Activated CD8-positive, alpha-beta memory T cell treated with anti-CD3 and anti-CD28 coated beads for 1 hour (primary cell): ENCODE measurements at places on chromosomes 12 and 14.

GRCh38 chr12:12159988-12160387, 89.2 kb downstream of the BCL2L14 start:
- DNase-seq, result no peak

GRCh38 chr12:25284024-25284423, 33.3 kb upstream of the KRAS start:
- no peak for DNase-seq

GRCh38 chr12:54984658-54985376, at the start of gene TESPA1:
Gene TESPA1, minus strand, starts transcription at chr12:54984762. Its CDS starts 10,200 bp downstream, at chr12:54974562.
- DNase-seq, result peak; percentile 75

- no peak for DNase-seq
Measured at GRCh38 chr12:10310926-10311720, 3.5 kb downstream of the KLRD1 start.

GRCh38 chr14:20935303-20935984, 19.8 kb upstream of the RNASE2 start:
- no peak for DNase-seq

GRCh38 chr14:90495357-90496276, 98.8 kb downstream of the CALM1 start:
- no peak for DNase-seq

DNA sequence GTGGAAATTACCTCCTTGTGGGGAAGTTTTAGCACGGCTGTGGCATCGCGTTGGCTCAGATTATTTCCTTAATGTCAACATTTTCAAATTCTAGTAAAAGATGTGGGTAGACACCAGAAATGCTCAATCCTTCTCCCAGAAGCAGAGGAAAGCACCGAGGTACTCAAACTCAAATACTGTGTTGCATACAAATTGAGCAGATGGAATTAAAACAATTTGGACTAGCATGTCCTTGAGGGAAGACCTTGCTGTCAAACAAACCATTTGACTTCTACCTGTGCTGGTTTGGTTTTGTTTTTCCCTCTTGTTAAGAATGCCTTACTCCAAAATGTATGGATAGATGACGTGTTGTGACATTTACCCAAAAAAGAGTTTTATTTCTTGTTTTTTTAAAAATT, 136.4 kb downstream of the CNTN1 start:
- DNase-seq, result no peak

GRCh38 chr12:126668961-126669360, 1598.0 kb upstream of the TMEM132C start:
- no peak for DNase-seq

- no peak for DNase-seq
Measured at GRCh38 chr14:48333221-48333920, 658.0 kb upstream of the MDGA2 start.

DNA sequence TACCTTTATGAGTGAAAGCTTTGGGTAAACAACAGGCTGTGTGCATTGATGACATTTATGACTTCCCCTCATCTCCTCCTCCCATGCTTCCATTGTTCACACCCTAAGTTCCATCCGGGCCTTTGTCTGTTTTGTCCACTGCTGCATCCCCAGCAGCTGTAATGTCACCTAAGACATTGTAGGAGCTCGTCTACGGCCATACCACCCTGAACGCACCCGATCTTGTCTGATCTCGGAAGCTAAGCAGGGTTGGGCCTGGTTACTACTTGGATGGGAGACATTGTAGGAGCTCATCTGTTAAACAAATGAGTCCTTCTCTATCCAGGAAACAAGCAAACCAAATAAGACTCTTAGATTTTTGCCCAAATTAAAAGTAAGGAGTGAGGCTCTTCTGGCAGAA, 40.4 kb upstream of the SYCP3 start:
- no peak for DNase-seq

DNA sequence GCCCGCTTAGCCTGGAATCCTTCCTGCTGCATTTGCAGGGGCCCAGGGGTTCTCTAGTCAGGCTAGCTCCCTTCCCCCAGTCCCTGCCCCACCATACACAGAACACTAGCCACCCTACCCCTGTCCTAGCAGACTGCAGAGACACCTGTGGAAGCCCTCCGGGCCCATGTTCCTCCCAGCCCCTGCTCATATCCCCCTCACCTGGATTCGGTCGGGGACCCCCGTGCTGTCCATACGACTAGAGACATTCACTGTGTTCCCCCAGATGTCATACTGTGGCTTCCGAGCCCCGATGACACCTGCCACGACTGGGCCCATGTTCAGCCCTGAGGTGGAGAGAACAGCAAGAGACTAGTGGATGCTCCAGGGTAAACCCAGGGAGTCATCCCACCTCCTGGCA, 20.2 kb downstream of the ADCY6 start:
- DNase-seq, result no peak

DNA sequence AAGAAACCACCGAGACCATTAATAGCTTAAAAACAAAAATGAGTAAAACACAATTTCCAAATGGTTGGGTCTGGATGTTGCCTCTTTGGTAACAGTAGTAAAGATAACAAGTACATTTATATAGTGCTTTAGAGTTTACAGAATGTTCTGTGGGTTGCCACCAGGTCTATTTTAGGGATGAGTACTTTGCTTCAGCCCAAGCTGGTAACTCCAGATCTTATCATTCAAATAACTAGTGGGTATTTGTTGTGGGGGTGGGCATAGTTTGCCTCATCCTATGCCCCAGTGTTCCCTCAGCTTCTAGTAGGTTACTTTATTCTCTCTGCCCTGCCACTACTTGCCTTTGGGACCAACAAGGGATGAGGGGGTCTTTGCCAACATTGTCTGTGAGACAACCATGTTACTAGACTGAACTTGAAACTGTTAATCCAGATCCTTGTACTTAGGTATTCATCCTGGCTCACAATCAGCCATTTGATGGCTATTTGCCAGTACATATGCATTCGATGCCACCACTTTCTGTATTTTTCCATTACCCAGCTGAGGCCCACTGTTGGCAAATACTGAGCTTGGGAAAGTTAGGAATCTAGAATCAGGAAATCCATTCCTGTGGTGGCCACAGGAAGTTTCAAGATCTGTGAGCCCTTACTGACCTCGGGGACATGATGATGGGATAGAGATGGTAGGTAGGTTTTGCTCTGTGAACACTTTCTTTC, 17.6 kb upstream of the AKAP6 start:
- no peak for DNase-seq

DNA sequence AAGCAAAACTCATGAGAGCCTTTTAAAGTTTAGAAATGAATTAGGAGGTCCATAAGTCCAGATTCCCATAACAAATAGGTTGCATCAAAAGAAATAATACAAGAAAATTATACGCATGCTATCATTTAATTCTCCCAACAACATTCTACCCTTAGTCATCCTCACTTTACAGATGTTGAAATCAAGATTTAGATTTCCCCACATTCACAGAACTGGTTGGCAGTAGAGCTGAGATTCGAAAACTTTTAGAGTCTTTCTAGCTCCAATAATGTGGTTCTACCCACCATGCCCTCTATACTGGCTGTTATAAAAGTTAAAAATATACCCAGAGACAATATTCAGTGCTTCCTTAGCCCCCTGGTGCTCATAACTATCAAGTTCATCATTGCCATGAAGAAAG, 56.6 kb upstream of the METAP2 start:
- DNase-seq, result no peak

DNA sequence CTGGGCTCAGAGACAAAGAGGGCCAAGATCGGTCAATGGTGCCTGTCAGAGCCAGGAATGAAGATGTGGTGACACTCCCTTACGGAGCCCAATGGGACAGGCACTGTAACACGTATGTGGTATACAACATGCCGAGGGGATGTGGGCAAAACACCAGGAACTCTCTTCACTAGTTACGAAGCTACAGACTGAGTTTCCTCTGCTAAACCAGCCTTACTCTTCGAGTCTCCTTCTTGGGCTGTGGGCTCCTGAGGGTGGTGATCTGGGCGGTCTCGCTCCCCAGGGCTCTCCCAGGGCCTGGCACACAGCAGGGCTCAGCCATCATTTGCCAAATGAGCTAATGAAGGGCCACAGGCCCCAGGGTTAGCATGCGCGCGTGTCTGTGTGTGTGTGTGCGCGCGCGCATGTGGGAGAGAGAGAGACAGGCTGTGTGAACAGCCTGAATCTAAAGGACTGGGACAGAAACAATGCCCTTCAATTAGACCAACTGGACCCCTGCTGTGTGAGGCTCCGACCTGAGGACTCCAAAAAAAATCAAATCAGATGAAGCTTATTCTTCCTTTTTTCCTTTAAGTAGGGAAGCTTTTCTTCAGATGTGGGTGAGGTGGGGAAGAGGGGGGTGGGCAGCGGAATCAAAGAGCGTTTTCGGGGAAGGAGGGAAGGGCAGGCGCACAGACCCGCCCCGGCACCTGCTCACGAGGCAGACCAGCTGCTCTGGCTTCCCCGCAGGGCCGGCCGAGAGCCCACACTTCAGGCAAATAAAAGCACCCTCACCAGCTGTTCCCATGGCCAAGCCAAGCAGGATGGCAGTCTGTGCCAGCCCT, 42.5 kb downstream of the CCDC88C start:
- no peak for DNase-seq

DNA sequence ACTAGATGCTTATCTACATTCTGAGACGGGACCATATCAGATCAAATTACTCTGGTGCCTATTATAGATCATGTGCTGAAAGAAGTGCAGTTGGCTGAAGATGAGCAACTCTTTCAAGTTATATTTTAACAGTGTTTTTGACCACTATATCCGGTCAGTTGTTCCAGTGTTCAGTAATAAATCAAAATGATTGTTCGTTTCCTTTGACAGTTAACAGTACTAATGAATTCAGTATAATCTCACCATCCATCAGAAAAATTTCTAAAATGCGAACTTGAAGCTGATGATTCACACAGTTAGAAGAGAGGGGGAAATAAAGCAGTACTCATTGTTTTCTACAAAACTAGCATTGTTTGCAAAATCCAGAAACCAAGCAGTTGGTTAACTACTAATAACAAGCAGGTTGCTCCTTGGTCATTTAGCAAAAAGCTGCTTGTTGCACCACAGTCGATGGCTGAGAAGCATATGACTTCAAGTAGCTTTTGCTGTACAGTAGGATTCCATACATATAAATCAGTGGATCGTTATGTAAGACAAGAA, 2.3 kb downstream of the RPS6KA5 start:
- DNase-seq, result no peak

DNA sequence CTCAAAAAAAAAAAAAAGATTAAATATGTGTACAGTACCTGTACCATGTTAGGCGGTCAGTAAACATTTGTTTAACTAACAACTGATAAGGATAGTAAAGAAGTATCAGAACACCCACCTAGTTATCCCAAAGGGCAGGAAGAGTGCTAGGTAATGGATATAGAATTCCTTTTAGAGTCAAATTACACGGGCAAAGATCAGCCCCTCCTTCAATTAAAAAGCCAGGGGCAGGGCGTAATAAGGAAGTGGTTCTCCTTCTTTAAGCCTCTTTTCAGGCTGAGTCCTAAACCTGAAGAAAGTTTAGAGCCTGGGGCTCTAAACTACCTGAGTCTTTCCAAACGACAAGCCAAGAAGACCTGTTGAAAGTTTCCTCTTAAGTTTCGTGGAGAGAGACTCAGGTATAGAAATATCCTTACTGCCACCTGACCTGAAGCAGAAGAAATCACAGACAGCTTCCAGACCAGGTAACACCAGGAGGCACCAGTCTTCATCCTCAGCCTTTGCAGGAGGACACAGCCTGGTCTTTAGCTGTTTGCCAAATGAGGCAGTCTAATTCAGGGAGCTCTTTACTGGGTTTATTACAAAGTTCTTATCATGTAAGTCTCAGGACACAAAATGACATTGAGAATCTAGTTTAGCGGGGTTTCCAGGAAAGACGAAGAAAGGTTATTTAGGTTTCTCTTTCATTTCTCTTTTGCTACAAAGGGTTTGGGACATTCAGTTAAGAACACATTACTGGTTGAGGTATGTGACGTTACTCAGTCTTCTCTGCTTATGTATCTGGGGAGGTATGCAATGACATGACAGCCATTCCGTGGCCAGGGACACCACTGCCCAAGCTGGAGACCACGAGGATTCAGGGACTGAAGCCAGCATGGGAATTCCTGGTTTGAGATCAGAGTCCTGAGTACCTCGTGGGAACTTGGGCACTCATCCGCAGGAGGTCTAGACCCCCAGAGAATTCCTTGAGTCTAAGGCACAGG, at the start of gene BCL2L14:
Gene BCL2L14 (plus strand): TSS at position 266 of the 983 bp plus-strand sequence. CDS start 8,367 bp downstream, outside the sequence.
- no peak for DNase-seq

DNA sequence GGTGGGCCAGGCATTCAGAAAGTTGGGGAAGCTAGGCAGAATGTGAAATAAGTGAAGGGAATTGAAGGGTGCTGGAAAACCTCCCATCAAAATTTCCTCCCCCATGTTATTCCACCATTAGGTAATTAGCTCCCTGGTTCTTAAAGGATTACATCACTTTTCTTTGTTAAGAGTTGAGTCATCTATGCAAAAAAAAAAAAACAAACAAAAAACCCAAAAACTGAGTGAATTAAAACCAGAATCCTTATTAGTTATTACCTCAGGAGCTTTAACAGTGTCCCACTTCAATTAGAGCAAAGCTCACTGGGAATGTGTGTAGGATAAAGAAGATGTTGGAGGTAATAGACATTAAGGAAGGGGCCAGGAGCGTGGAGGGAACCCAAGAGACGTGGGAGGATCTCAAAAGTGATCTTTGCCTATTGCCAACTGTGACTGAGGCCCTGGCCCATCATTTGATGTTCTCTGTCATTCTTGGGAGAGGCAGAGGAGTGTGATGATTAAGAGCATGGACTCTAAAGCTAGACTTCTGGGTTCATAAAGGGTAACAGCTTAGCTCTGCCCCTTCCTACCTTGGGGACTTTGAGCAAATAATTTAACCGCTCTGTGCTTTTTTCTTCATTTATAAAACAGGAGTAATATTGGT, 364.7 kb downstream of the APAF1 start:
- DNase-seq, result no peak

DNA sequence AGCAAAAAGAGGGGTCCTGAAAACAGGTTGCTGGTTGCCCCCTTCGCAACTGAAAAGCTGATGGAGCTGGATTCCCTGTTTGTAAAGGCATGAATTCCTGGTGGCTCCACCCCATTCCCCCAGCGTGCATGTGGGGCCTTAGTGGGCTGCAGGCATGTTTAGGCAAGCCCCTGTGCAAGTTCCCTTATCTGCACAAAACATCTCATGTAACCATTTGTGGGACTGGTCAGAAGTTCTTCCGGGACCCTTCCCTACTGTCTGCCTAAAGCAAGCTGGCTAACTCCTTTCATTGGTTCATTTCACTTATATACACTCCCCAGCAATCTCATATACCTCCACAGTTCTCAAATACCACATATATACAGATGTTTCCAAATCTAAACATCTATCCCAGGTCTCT, 24.0 kb upstream of the HIGD1C start:
- DNase-seq, result no peak

DNA sequence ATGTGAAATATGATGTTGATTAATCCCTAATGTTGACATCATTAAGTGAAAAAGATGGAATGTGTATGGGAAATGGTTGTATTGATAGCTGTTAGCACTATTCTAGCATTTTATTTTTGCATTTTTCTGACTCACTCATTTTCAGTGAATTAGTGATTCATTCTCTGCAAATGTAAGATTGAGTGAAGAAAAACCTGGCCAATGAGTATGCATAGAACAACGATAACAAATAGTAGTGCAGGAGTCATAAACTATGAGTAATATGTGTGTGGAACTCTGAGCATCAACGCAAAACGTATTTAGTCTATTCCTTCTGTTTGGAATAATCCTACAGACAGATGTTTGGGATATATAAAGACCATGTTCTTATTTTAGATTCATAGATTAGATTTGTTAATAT, 76.3 kb upstream of the RTL1 start:
- DNase-seq, result no peak

- no peak for DNase-seq
Measured at GRCh38 chr12:10163084-10163483, 8.8 kb downstream of the OLR1 start.
